Right cardiac atrium (tissue), 5 donors: ENCODE measurements at places on chromosomes 2 and 18. TPM values are rescaled to one million over a fixed set of nuclear protein-coding genes. Genes with fewer than 3 reads are reported as not detected.

DNA sequence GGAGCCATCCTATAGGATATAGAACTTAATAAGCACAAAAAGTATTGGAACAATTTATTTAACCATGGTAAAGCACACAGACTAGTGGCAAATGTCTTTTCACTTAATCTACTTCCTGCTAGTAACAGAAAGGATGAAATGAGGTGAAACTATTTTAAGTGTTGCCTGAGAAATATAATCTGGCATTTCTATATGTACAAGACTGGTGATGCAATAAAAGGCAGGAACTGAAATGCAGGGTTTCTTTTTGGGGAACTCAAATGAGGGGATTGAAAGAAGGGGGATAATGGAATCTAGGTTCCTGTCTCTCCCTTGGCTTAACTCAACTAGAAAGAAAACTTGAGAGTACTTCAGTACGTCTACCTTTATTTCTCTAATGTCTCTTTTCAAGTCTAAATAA, 122.3 kb downstream of the MEMO1 start:
- no peak for DNase-seq

- DNase-seq: no peak
Measured at GRCh38 chr2:187093771-187094412, 244.9 kb upstream of the ZSWIM2 start.

- no peak for DNase-seq
Measured at GRCh38 chr18:13376841-13377351, 158.3 kb downstream of the LDLRAD4 start.

STAT4 gene
- 27.0 TPM for total RNA-seq

SATB2 gene
- 1.4 TPM for total RNA-seq

SKA1 gene
- total RNA-seq: 0.41 TPM

ACOXL gene
- not detected for total RNA-seq

DNA sequence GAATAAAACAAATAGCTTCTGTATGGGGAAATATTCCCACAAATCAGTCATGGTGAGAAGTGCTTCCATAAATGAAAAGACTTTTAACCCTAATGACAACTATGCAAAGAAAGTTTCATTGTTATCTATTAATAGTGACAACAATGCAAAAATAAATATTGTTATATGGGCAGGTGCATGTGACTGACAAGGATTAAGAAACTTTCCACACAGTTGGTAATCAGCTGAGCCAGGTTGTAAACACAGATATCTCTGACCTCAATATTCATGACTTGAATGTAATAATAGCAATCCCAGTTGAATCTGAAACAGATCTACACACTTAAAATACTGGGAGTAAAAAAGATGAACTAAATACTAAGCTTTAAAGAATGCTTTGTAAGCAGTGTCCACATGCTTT, 517.0 kb upstream of the SOX11 start:
- no peak for DNase-seq

MTERF4 gene
- 22.4 TPM for total RNA-seq

DNA sequence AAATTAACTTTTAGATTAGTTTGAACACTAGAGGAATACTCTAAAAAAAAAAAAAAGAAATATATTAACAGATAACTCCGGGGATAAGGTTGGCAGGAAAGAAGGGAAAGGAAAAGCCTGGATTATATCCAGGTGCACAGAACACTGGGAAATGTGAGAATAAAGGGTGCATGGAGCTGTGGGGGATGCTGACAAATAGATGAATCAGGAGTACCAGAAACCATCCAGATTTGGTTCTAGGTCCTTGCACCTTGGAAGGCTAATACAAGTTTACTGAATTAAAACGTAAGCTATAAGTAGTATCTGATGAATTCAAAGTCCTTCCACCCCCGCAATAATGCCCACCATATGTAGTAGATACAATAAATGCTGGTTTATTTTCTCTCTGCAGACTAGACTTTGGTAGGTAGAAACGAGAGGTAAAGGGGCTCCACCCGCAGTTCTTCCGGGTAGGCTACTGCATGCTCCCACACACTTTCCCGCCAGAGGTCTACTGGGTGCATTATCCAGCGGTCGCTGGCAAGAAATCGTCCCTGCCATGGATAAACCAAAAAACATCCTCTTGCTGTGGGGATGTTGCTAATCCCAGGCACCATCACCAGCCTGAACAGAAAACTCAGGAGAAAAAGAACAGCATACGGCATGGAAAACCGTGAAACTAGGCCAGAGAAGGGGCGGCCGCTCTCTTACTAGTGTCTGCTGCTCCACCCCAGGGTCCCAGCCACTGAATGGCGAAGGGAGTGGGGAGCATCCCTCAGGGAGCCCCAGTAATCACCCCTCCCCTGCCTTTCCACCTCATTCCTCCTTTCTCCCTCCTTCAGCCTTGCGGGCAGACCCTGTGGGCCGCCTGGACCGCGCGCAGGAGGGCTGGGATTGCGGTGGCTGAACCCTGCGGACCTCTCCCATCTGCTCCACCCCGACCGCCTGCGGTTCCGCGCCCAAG, 1.5 kb downstream of the CNRIP1 start:
- peak; percentile 20 for DNase-seq

LYG2 gene
- total RNA-seq: not detected

GRCh38 chr2:239939736-239940483, 85.2 kb downstream of the NDUFA10 start:
- DNase-seq: no peak

UGT1A7 gene
- not detected for total RNA-seq

POTEJ gene
- 1.8 TPM for total RNA-seq

ALPP gene
- total RNA-seq: not detected

DNAJC5G gene
- total RNA-seq: 3.0 TPM

GRCh38 chr2:41129988-41130387, 678.1 kb upstream of the SLC8A1 start:
- DNase-seq: no peak

- no peak for DNase-seq
Measured at GRCh38 chr2:26068602-26069298, 34.9 kb downstream of the RAB10 start.

GRCh38 chr2:12050396-12050795, 304.0 kb downstream of the LPIN1 start:
- DNase-seq: no peak

FIGN gene
- total RNA-seq: 13.5 TPM

TAF1B gene
- total RNA-seq: 7.7 TPM

DNA sequence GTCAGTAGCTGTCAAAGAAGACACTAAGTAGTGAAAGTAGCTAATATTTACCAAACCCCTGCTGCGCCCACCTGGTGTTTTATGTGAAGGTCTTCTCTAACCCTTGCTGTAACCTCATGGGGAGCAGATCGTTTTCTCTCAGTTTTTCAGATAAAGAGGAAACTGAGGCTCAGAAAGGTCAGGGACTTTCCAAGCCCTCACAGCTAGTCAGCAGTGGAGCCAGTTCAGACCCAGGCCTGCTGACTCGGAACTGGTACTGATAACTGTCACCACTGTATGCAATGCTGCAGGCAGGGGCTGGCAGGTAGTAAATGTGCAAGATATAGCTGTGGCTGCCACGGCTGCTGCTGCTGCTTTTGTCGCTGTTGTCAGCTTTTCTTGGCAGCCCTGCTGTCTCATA, 69.1 kb downstream of the LRRFIP1 start:
- DNase-seq: no peak

RAPGEF4 gene
- total RNA-seq: 8.8 TPM

GRCh38 chr18:52395146-52395852, 55.3 kb downstream of the DCC start:
- no peak for DNase-seq

GRCh38 chr18:21100146-21100545, 11.5 kb downstream of the ROCK1 start:
- DNase-seq: no peak

- DNase-seq: no peak
Measured at GRCh38 chr2:20509770-20510490, 63.1 kb downstream of the RHOB start.

- DNase-seq: no peak
Measured at GRCh38 chr2:159032146-159032545, 63.7 kb downstream of the TANC1 start.

ATG4B gene
- total RNA-seq: 48.3 TPM

DNA sequence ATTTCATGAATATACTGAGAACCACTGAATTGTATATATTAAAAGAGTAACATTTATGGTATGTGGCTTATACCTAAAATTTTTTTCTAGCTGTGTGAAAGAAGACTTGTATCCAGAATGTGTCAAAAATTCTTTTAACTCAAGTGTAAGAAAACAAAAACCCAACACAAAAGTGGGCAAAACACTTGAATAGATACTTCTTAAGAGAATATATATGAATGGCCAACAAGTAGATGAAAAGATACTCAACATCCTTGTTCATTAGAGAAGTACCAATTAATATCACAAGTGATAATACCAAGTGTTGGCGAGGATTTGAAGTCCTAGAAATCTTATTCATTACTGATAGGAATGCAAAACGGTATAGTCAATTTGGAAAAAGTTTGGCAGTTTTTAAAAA, 107.2 kb upstream of the MYO3B start:
- no peak for DNase-seq

DNA sequence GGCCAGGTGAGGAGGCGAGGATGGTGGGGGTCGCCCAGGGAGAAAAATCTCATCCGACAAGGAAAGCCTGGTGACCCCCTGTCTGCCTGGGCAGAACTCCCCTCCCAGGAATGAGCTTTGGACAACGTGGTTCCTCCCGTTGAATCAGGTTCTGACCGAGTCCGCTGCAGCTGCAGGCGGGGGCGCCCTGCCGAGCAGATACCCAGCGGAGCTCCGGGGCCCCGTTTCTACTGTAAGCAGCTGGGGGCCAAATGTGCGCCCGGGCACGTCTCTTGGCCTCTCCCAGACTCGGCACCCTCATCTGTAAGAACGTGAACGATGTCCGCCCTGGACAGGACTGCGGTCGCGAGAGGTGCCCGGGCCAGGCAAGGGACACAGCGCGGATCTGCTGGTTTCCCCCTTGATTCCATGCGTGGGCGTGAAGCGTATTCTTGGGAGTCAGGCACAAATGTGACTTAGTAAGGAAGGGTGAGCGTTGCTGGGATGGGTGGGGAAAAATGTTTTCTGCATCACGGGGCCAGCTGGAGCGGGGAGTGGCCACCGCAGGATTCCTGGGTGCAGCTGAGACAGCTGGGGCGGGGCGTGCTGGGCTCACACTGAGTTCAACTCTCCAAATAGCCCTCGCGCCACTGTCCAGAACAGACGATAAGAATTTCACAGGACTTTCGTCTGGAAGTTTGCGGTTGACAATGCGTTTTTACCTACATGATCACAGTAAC, 20.2 kb upstream of the TUBB6 start:
- DNase-seq: peak; percentile 94

CPS1 gene
- total RNA-seq: 2.8 TPM

DNA sequence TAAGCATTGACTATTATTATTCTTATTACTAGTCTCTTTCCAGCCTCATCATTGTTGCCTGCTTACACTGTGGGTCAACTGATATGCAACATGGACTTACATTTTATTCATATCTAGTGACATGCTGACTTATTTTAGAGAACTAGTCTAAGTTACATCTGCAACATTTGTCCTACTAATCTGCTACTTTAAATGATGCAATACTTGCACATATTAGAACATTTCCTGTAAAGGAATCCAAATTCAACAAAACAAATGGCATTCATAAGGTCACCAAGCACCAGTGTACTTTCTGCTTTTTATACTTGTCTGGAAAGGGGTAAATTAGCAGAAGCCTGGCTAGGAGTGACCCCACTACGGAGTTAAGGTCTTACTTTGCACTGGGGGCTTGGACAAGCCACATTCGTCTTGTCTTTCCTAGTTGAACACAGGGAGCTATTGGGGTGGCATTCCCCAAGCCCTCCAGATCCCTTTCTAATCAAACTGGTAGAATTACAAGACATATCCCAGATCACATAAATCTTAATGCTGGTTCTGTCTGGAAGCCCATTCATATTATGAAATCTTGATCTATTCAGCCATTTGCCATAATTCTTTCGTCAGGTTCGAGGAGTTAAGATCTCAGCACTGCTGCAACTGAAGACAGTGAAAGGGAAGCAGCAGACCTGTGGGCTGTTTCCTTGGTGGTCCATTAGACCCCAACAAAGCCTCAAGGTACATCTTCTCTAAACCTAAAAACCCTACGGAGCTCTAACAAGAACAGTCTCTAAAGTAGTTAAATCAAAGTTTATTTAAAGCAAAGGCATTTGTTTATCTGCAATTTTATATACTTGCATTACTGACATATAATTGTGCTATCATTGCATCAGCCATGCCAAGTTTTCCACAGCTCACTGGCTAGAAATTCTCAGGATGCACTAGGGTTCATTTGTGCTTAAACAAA, 49.9 kb upstream of the RTN4 start:
- DNase-seq: no peak

C2orf66 gene
- not detected for total RNA-seq

DNA sequence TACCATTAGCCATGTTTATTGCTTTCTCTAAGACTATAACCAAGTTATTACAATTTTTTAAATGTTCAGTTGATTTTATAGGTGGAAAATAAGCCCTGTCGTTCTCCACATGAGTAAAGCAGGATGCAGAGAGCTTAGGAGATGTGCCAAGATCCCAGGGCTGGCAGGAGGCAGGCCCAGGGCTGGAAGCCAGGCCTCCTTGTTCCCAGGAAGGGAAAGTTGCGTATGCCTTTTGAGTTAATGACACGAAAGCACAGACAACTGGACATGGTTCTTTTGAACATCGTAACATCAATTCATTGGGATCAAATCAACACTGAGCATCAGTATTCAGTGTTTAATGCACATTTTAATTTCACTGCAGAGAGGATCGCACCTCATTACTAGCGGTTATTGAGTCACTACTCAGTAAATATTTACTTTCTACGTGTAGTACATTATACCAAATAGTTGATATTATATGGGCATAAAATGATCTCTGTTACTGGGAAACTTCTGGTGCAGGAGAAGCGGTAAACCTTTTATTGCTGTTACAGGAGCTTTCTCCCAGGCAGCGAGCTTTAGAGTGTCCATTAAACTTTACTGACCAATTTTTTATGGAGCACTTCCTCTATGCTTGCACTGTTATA, 60.0 kb downstream of the RNF144A start:
- peak; percentile 84 for DNase-seq

GRCh38 chr18:12637901-12638643, 19.8 kb downstream of the SPIRE1 start:
- no peak for DNase-seq

LOXHD1 gene
- 0.15 TPM for total RNA-seq
